ENCODE measurements at places on chromosomes 6 and 20.

DNA sequence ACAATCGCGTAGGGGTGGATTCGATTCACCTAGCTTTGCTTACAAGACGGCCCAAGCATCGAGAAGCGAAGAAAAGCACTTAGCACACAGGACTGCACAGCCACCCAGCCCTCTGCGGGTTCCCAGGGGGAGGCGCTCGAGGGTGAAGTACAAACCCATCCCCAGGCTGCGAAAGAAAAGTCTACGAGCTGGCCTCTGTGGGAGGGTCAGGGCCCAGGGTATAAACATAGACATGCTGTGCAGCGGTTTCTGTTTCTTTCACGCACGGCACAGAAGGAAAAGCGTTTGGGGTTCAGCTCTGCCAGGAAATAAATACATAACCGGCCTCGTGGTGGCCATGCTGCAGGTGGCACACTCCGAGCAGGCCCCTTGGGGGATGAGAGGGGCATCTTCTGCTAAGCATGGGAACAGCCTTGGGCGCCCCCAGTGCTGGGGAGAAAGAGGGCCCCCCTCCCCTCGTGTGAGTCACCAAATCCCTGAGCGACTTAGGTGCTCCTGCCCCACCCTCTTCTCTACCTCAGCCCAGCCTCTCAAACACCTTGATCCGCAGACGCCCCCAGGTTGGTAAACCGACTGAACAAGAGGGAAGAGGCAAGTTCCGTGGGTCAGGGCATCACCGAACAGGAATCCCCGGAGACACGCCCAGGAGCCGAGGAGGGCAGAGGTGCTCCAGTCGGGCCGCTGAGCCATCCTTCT is 91.6 kb upstream of the RIPOR2 start:
- peak; percentile 66 for DNase-seq

DNA sequence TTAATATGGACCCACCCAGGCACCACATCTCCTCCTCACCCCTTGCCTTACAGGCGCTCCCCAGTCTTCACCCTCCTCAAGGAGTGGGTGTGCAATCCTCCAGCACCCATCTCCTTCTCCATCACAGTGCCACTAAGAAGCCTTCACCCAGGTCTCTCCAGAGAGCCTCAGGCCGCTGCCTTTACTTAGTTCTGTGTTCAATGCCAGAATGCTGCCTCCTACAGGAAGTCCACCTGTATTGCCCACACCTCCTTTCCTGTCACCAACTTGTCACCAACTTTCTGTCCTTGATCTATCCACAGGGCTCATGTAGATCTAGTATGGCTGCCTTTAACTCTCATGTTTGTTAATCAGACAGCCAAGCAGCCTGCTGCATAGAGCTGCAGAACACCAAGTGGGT is 586 bp upstream of the LST1 start:
- no peak for DNase-seq

GRCh38 chr20:62529896-62530642 is 54.3 kb upstream of the GATA5 start:
- no peak for DNase-seq

GRCh38 chr6:13229205-13230085 is 98.9 kb downstream of the TBC1D7 start:
- DNase-seq, result peak; percentile 14

DNA sequence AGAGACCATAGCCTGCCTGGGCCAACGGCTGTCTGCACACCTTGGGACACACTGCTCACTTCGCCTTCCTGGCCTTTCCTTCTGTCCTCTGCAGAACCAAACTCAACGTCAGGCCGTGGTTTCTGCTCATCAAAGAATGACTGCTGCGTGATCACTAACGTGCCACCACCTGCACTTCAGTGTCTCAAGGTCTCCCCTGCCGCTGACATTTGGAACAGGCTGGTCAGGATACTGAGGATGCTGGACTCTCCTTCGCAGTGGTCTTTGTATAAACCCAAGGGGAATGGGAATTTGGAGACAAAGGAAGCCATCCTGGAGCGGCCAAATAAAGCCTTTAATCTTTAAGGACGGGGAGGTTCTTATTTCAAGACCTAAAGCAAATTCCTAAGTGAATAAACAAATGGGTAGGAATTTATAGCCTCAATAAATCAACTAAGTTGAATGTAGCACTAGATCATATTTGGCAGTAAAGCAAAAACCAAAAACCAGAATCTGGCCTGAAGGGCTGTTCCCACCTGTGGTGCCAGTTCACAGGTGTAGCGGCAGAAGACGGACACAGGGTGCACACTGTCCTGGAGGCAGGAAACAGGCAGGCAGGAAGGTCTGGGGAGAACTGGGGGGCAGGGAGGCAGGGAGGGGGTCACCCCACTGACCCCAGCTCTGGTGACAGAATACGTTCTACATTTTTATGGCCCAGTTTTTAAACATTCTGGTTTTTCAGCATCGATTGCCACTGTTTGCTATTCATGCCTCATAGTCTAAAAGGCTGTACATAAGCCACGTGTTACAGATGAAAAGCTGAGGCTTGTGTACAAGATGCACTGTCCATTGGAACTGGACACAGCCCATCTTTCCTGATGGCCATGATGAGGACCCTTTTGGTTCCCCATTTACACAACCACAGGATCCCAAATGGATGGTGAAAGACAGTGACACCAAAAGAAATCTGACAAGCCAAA is 36.6 kb downstream of the ABHD12 start:
- DNase-seq, result no peak

GRCh38 chr6:132865364-132865763 is 51.0 kb downstream of the RPS12 start:
- DNase-seq, result no peak

DNA sequence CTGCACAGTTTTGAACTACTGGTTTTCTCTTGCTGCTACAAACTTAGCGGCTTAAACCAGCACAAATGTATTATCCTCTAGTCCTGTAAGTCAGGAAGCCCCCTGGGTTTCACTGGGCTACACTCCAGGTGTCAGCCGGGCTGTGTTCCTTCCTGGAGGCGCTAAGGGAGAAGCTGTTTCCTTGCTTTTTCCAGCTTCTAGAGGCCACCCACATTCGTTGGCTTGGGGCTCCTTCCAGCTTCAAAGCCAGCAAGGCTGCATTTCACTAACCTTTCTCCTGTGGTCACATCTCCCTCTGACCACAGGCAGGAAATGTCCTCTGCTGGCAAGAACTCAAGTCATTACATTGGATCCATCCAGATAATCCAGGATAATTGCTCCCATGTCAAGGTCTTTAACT is 350.6 kb upstream of the PLCB4 start:
- no peak for DNase-seq

DNA sequence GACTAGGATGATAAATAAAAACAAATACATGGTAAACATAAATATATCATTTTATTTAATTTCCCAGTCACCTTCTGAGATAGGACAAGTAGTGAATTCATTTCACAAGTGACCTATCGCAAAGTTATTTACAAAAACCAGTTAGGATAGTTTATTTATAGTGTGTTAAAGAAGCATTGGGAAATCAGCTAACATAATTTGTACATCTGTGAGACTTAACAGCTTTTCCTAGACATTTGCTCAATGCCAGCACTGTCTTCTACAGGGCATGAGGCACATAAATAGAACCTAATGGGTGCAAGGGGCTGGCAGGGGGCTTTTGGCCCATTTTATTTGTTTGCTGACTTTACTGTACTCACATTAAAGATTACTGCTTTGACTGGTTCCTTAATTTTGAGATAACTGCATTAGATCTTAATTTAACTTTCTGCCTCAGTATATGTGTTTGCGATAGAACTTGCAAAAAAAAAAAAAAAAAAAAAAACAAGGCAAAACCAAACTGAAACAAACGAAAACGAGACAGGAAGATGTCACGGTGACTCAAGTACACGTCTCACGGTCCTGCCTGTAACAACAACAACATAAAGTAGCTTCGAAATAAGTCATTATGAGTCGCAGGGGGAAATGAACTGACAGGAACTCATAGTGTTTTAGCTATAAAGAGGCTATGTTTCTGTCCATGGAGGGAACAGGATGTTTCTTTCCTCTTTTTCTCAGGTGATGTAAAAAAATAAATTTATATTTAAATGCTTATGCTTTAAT is 133.7 kb upstream of the GMDS start:
- no peak for DNase-seq

DNA sequence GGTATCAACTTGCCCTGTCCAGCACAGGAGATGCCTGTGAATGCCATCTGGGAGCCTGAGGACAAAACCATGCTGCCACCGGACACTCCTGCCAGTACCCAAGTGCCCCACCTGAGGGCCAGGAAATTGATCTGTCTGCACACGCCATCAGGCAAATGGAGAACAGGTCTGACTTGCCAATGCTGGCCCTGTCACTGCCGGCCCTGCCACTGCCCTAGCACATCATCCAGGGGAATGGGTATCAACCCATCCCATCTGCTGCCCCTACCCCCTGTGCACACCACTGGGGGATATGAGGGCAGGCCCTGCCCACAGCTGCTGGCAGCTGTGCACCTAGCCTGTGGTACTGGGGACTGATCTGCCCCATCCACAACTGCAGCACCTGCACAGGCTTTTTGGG is 1081.6 kb upstream of the EYS start:
- no peak for DNase-seq

DNA sequence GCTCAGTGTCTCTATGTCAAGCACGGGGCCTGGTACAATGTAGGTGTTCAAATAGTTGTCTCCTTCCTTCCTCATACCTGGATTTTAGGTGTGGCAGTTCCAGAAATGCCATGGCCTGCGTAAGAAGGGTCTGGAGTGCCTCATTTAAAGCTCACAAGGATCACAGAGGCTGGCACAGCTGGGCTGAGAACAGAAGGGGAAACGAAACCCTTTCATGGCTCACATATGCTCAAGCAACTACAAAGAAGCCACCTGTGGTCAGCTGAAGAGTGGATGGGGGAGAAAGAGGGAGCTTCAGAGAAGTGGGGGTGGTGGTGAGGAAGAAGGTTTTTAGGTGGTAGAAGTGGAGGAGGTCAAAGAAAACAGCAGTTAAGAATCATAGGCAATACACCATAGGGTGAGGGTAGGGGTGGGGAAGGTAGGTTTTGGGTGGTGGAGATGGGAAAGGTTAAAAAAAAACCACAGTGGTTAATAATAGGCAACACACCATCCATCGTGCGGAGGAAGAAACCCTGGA is 17.0 kb upstream of the TOP1 start:
- DNase-seq, result no peak

DNA sequence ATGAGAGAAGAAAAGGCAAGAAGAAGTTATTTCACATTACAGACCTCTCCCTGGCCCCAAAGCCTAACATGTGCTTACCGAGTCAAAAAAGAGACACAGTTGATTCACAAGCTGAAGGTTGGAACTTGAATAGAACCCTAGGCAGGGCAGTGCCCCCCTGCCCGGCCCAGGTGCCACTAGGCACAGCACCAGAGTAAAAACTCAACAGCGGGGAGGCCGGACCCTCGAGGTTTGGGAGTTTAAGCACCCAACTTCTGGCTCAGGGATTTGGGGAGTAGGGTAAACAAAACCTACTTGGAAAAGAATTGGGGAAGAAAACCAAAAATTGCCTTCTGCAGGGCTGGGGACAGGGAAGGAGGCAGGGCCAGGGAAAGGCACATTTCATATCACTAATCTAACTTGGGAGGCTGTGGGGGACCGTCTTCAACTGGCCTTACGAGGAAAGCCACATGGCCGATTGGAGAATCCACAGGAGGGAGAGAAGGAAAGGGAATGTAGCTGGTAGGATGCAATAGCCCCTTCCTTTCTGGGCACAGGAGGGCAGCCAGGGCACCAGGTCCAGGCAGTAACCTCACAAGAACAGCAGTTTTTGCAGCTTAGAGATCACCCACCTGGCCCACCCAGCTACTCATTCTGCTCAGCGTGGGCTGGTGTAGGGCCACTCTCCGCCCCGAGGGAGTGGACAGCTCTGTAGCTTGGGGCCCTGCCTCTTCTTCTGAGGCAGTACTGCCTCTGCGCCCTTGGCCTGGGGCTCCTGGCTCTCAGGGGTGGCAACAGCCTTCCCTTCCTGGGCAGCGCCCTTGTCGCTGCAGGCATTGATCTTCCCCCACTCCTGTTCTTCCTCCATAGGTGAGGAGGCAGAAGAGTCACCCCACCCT is 1.8 kb upstream of the HEBP2 start:
- DNase-seq, result no peak

- no peak for DNase-seq
Measured at GRCh38 chr6:52617087-52617486, 40.2 kb upstream of the TRAM2 start.

DNA sequence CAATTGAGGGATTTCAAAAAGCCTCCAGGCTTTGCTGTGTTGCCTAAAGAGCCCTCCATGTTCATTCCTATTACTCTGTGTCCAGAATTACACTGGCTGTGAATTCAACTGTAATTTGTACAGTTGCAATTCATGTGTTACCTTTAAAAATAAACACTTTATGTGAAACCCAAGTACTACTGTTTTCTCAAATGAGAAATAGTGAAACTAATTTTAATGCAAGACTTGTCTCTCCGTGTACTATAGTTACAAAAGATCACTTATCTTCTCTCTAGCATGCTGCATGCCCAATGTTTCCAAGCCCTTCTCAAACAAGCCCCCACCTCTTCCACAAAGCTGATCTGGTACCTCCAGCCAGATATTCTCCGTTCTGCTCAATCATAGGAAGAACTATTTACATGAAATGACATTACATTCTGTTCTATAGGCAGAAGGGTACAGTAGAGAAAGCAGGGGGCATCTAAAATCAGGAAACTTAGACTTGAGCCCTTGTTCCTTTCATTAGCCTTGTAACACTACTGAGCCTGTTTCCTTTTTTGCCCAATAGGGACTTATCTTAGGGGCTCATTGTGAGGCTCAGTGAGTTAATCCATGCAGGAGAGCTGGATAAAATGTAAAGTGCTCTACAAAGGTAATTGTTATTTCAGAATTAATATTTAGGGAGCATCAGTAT is 12.3 kb upstream of the COL9A1 start:
- no peak for DNase-seq

GRCh38 chr20:53343448-53343847 is 250.2 kb downstream of the ZNF217 start:
- DNase-seq, result no peak

GRCh38 chr20:34397096-34397495 is 34.0 kb downstream of the ITCH start:
- DNase-seq, result no peak

- no peak for DNase-seq
Measured at GRCh38 chr20:1287306-1287705, 21.2 kb downstream of the SNPH start.

DNA sequence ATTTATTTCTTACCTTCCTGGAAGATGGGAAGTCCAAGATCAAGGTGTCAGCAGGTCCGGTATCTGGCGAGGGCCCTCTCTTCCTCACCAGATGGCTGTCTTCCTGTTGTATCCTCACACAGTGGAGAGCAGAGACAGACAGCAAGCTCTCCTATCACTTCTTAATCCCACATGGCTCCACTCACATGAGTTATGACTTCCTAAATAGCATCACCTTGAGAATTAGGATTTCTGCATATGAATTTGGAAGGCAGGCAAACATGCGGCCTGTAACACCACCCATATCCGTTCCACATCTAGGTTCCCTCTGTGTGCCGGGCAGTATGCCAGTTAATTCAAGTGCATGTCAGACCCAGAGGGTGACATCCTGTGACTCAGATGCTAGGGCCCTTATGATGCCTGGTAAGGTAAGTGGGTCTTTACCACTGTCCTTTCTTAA is 2.1 kb downstream of the RAET1E start:
- peak; percentile 12 for DNase-seq

- no peak for DNase-seq
Measured at GRCh38 chr6:91181416-91181815, 594.5 kb upstream of the MAP3K7 start.

Measured in activated gamma-delta T cell treated with anti-CD3 and anti-CD28 coated beads, Interleukin-2, amount 50 U/mL, for 16 hours (primary cell).